ENCODE measurements at places on chromosomes 5 and 9.

GRCh38 chr5:31648326-31648725 lies 9.4 kb downstream of the PDZD2 start:
- DNase-seq, result no peak

DNA sequence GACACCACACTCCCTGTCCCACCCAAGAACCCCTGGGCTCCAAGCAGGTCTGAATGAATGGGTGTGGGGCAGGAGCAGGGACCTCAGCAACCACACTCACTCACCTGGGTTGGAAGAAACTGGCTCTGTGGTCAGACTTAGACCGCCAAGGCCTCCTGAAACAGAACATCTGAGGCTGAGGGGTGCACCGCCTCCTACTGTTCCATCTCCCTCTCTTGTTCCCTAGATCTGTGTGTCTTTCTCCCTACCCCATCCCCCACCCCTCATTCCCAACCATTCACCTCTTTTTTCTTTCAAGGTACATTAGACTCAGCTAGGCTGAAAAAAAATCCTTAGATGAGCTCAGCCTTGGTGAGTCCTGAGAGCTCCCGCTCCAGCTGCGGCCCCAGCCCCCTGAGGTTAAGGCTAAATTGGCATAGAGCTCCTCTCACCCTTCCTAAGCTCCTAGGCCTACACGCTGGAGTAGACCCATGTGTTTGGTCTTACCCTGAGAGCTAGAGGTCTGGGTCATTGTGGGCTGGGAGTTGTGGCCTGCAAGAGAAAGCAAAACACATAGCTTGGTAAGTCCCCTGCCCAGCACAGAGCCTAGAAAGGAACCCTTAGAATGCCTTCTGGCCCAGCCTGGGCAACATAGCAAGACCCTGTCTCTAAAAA lies 4.8 kb downstream of the ECSCR start:
- DNase-seq, result no peak

GRCh38 chr5:88833371-88834130 lies 49.4 kb downstream of the MEF2C start:
- DNase-seq, result no peak

GRCh38 chr5:98474782-98475181 lies 298.7 kb upstream of the RGMB start:
- DNase-seq, result no peak

GRCh38 chr5:166356096-166356495 lies 1935.3 kb upstream of the WWC1 start:
- DNase-seq, result no peak

GRCh38 chr5:174311531-174312269 lies 266.2 kb downstream of the NSG2 start:
- DNase-seq, result peak; percentile 21

GRCh38 chr9:25935188-25935587 lies 256.9 kb upstream of the TUSC1 start:
- DNase-seq, result no peak

- no peak for DNase-seq
These were observed 30.6 kb upstream of the SMU1 start for GRCh38 chr9:33106827-33107621.

- no peak for DNase-seq
These were observed 1363.9 kb downstream of the MAT2B start for GRCh38 chr5:164869325-164869724.

GRCh38 chr9:37187713-37188439 lies 67.5 kb downstream of the ZCCHC7 start:
- no peak for DNase-seq

GRCh38 chr5:10220248-10220647 lies 29.4 kb downstream of the ATPSCKMT start:
- no peak for DNase-seq

DNA sequence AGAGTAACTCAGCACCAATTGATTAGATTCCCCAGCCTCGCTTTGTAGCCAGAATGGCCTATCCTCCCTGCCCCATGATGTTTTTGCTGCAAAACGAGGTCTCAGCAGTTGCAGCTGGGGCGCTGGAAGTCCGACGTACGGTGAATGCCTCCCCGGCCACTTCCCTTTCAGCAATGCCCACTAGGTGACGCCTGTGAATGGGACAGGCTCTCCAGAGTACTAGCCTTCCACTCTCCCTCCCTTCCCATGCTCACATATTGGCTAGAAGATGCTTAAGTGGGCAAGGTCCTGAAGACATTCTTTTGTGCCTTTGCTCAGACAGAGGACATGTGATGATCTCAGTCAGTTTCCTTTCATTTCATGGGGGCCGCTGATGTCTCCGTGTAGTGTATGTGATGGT lies 50.8 kb downstream of the DMRT2 start:
- no peak for DNase-seq

- no peak for DNase-seq
These were observed 448.9 kb downstream of the BNC2 start for GRCh38 chr9:16421532-16421931.

- no peak for DNase-seq
These were observed 206.2 kb downstream of the NR3C1 start for GRCh38 chr5:143197260-143197656.

GRCh38 chr9:109981091-109981490 lies 201.1 kb downstream of the PALM2AKAP2 start:
- no peak for DNase-seq

DNA sequence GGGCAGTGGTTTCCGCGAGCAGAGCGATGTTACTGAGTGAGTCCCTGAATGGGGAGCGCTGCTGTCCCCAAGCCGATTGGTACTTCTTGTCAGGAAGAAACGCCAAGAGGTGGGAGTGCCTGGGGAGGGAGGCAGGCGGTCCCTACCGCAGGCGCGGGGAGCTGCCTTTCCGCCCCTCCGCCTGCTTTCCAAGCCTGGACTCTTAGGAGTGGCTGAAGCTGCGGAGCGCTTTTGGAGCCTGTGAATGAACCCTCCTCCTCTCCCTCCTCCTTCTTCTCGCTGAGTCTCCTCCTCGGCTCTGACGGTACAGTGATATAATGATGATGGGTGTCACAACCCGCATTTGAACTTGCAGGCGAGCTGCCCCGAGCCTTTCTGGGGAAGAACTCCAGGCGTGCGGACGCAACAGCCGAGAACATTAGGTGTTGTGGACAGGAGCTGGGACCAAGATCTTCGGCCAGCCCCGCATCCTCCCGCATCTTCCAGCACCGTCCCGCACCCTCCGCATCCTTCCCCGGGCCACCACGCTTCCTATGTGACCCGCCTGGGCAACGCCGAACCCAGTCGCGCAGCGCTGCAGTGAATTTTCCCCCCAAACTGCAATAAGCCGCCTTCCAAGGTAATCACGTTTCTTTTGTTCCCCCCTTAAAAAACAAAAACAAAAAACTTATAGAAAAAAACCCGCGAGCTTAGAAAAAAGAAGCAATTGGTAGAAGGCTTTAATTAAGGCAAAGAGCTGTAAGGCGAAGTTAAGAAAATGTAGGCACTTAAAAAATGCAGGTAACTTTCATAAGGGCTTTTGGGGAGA lies at the start of gene VCAN:
TSS of gene VCAN (plus strand) at position 340 of the 808 bp plus-strand sequence. CDS start 11,775 bp downstream, outside the sequence.
- no peak for DNase-seq

DNA sequence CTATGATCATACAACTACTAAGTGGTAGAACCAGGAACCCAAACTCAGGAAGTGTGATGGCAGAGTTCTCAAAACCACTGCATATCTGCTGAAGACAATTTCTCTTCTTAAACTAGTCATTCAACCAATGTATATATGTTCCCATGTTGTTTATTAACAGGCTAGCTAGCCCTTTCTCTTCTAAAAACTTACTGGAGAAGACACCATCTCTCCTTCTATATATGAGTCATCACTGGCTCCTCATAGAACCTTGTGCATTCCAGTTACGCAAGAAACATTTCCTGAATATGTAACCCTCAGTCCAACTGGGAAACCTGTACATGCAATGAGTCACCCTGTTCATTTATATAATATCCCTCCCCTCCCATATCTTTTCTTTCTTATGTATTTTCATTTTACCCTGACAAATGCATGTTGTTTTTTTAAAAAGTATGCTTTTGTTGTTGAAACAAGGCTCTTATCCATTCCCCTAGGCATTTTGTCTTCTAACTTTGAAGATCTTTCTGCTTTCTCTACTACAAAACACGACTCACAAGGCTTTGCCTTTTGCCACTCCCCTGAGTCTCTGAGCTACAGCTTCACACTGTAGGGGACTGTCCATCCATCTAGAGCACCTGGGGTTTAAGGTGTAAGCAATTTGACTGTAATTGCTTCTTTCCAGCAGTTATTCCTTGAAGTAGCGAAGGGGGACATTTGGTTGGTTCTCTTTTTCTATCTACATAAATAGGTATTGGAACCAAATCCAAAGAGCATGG lies 119.5 kb downstream of the ANXA1 start:
- no peak for DNase-seq

- DNase-seq, result no peak
These were observed 271.9 kb upstream of the ADAMTS16 start for GRCh38 chr5:4868140-4868735.

DNA sequence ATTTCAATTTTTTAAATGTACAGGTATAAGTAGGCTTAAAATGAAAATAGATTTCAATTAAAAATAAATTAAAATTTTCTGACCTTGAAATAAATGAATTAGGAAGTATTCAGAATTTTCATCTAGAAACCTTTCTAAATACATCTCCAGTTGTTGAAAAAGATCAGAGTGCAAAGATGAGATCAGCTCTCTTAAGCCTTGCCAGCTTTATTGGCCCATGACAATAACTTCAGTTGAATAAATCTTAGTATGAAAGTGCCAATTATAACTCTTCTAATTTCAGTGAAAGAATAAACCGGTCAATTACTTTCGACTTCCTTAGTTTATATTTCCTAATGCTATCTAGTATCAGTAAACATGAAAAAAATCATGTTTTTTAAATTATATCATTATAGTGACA lies 117.4 kb downstream of the FBXL17 start:
- no peak for DNase-seq

GRCh38 chr5:131952301-131952857 lies 6.9 kb upstream of the MEIKIN start:
- no peak for DNase-seq

GRCh38 chr5:127958421-127959011 lies 125.0 kb upstream of the SLC12A2 start:
- DNase-seq, result no peak

DNA sequence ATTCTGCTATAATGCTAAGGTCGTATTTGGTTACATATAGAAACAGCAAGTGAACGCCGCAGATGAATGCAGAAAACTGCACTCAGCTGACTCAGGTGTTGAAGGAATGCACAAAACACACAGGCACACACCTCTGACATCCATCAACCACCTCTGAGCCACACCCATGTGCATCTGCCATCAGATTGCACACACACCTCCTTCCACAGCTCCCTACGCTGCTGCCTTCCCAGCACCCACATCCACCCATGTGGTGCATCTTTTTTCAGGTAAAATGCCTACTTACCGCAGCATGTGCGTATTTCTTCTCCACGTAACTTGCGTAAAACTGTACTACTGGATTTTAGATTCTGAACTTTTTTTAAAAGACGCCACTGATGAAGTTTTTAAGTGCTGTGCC lies 7.1 kb downstream of the STK10 start:
- no peak for DNase-seq

DNA sequence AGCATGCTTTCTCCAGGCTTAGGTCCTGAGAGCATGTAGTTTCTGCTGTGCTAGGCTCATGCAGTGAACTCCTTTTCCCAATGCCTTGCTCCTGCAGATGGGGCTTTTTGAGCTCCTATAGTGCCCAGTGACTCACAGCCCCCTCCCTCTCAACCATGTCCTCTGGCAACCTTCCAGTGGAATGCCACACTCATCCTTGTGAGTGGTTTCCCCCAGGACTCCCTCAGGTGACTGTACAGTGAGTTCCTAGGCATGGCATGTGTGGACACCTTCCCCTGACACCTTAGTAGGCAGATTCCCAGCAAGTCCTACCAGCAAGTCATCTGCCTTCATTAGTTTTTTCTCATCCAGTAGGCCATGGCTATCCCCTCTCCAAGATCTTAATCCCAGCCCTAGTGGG lies 72.4 kb upstream of the CXCL14 start:
- no peak for DNase-seq

DNA sequence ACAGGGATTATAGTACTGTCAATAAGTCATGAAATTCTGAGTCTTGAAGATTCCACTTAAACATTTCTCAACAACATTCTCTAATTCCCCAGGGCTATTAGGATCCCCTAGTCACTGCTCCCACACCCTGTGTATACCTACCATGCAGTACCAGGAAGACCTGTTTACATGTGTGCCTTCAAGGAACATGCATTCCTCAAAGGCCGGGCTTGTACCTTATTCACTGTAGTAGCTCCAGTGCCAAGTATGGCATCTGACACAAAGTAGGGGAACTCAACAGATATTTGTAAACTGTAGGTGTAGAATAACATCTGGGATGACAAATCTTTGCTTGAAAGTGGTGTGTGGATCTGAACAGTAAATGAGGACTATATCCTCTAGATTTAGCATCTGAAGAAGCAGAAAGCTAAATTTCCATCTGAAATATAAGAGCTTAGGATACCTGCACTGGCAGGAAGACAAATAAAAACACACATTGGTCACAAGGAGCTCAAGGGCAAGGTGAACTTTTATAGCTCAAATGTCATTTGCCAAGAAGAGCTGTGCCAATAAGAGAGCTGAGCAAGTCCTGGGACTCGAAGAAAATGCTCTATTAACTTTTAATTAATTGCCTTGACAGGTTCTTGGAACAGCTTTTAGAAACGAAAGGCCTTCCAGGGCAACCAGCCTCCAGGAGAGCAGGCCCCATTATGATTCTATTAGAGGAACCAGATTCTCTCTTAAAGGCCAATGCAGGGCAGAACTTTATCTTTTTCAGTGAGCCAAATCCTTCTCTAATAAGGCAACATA lies 52.3 kb upstream of the MYOT start:
- no peak for DNase-seq

GRCh38 chr9:137232101-137232500 lies 1.4 kb downstream of the SLC34A3 start:
- DNase-seq, result no peak

DNA sequence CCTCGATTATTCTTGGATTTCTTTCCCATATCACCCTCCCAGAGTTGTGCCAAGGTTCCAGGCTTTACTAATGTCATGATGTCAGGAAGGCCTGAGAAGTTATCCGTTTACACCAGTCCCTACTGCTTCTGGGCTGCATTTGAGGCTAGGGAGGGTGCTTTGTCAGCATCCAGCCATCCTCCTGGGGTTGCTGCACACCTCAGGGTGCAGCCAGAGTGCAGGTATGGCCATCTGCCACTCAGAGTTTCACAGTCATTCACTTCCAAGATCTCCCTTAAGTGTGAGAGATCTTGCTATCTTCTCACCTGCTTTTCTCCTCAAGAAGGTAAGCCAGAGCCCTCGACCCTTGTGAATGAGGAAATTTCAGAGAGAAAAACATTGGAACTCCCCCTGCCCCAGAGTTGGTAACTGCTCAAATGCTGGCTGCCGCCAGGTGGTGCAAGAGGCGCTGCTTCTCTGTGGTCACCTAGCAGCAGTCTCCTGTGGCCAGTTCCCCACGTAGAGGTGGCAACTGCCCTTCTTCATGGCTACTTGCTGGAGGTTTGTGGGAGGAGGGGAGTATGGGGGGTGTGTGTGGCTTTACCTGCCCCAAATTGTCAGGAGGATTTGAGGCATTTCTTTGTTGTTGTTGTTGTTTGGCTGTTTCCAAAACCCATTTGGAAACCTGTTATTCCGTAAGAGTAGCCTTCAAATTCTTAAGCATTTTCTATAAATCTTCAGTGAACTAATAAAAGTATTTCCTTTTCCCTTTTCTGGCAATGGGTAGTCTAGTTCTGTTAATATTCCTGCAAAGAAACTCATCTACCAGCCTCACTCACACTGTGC lies 259.6 kb upstream of the DMRT1 start:
- DNase-seq, result no peak

GRCh38 chr5:142506756-142507155 lies 179.1 kb downstream of the FGF1 start:
- DNase-seq, result no peak

GRCh38 chr5:104533498-104533897 lies 970.9 kb upstream of the NUDT12 start:
- DNase-seq, result no peak

GRCh38 chr9:26142631-26143030 lies 464.4 kb upstream of the TUSC1 start:
- no peak for DNase-seq

GRCh38 chr9:33443047-33443446 lies 4.3 kb downstream of the AQP3 start:
- DNase-seq, result no peak

Measured in activated T-helper 1 cell treated with anti-CD3 and anti-CD28 coated beads, Interleukin-2, amount 50 U/mL, for 16 hours (primary cell).